OCI-M1 (cell line): ENCODE measurements at places on chromosomes 12 and 14.
A peak's percentile ranks its signal among the peaks of the same experiment; 100 is the strongest.

DNA sequence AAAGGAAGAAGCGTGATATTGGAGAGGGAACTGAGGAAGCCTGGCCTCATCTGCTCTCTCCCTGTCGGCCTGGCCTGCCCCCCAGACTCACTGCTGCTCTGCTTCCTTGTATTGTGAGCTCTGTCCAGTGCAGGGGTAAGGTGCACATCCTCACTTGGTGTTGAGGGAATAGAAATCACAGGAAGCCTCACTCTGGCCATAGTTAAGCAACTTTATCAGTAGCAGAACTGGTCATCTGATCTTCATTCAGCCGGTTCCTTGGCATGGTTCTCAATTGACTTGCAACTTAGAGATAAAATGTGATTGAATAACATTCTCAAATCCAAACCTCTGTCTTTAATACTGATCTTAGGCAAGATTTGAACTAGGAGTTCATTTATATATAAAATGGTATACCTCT lies 11.5 kb upstream of the CCDC175 start:
- DNase-seq, result no peak

GRCh38 chr12:86950444-86950843 lies 694.3 kb upstream of the MGAT4C start:
- DNase-seq, result no peak

DNA sequence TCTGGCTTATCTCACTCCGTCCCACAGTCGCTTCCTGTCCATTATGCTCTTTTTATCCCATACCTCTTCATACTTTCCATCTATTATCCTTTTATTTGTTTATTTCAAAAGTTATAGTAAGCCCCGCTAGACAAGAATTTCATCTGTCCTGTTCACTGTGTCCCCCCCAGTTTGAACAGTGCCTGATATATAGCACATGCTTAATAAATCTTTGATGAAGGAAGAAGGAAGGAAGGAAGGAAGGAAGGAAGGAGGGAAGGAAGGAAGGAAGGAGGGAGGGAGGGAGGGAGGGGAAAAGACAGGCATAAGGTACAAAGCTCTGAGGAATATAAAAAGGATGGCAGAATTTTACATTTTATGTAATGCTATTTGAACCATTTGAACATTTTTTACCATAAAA lies 324.7 kb downstream of the GXYLT1 start:
- no peak for DNase-seq

GRCh38 chr14:61262082-61262481 lies 19.1 kb downstream of the TMEM30B start:
- DNase-seq, result no peak

DNA sequence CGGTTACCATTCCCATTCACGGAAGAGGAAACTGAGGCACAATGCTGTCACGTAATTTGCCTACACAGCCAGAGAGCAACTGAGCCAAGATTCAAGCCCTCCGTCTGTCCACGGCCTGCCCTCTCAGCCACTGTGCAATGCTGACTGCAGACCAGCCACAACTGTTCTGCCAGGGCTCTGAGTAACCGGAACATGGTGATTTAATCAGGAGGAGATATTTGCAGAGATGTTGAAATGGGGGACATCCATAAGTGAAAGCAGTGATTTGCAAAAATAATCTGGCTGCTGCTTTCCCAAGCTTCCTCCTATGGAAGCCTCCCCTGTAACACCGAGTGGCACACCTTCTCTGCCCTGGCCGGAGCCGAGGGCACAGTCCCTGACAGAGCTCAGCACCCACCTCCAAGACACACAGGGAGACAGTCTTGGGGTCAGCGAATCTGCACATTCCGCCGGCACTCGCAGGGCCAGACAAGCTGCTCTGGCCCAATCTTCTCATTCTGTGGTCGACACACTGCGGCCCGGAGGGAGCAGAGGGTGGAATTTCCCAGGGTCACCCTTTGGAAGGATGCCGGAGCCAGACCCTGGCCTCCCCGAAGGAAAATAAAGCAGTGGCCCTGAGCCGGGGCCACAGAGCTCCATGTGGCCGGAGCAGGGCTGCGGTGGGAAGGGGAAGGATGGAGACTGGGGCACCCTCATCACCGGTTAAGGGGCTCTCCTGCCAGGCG lies 158.2 kb upstream of the DIO3 start:
- DNase-seq, result no peak

- peak; percentile 61 for DNase-seq
Measured at GRCh38 chr12:59787610-59788009, 191.8 kb downstream of the SLC16A7 start.

DNA sequence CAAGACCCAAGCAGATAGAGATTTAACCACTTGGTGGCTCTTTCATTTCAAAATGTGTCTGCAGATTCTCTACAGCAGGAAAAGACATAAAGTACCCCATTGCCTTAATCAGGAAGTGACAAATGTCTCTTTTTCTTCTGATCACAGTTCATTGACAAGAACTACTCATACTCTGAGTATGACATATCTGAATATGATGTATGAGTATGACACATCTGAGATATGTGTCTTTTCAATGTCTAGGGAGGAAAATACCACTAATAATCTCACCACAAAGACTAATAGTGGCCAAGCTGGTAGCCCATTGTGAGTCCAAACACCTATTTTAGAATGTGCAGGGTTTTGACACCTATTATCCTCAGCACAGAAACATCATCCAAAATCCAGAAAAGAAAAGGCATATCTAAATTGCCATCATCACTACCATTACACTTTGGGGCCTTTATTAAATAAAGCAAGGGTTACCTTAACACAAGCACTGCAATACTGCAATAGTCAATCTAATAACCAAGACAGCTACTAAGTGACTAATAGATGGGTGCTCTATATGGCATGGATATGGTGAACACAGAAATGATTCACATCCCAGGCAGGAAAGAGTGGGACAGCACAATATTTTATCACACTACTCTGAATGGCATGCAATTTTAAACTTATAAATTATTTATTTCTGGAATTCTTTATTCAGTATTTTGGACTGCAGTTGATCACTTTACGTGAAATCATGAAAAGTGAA lies 243.7 kb upstream of the FAR2 start:
- DNase-seq, result no peak

GRCh38 chr14:101624536-101624935 lies 63.2 kb downstream of the DIO3 start:
- DNase-seq, result no peak

DNA sequence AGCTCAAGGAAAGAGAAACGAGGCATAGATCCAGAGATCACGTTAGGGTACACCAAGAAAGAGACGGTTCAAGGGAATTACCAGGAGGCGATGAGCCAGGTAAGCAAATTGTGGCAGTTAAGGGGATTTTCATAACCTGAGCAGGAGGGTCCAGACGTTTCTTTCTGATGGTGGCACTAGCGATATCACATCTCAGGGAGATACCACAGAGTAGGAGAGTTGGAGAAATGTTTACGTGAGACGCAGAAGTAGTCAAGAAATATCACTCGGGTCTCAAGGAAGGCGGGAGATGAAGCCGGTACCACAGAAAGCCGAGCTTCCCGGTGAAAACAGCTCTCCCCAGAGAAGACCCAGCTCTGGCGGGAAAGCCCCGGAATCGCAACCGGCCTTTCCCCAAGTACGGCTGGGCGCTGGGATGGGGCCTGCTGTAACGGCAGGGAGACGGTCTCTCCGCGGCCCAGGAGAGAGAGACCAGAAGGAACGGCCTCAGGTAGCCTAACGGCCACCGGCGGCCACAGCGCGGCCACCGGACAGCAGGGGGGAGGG lies 485 bp downstream of the SENP1 start:
- DNase-seq, result peak; percentile 71

DNA sequence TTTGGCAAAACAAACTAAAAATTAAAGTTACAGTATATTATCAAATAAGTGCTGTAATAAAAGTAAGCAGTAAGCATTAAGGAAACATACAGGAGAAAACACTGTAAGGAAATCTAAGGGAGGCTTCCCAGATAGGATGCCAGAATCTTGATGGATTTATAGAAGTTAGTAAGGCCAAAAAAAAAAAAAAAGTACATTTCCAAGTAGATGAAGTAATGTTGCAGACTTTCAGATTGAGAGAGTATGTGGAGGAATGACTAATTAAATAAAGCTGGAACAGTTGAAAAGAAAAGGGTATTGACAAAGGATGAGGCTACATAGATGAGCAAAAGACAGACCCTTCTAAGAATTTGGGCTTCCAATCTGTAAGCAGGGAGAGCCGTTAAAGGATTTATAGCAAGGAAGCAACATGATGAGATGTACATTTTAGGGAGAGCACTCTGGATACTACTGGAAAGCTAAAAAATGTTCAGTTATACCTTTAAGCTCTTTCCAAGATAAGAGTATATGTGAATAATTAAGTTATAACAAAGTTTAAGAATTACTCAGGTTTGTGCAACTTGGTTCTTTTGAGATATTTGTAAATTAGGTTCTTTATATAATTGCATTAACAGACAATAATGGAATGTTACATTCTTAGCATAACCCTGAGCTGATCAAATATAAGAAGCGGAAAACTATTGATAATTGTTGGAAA lies 87.5 kb upstream of the MON2 start:
- no peak for DNase-seq

DNA sequence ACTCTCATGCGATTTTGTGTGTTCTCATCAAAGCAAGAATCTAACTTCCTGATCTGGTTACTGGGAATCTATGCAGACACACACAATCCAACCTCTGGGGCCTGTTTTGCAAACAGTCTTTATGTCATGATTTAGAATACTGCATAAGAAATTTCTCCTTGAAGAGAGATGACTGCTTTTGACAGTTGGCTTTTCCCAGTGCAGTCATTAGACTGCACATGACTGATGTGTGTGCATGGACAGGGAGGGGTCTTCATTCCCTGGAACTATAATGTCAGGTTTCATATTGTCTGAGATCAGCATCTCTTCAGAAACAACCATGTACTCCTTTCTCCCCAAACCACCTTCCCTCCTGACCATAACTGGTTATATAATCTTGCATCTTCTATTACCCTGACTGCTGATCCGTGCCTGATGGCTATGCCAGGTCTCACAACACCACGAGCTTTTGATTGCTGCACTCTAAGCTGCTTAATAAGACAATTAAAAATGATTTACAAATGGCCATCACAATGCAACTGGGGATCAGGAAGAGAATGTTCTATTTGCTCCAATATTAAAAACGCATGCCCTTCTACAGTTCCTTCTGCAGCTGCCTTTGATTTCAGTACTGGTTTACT lies 995.4 kb downstream of the NRXN3 start:
- DNase-seq, result no peak

DNA sequence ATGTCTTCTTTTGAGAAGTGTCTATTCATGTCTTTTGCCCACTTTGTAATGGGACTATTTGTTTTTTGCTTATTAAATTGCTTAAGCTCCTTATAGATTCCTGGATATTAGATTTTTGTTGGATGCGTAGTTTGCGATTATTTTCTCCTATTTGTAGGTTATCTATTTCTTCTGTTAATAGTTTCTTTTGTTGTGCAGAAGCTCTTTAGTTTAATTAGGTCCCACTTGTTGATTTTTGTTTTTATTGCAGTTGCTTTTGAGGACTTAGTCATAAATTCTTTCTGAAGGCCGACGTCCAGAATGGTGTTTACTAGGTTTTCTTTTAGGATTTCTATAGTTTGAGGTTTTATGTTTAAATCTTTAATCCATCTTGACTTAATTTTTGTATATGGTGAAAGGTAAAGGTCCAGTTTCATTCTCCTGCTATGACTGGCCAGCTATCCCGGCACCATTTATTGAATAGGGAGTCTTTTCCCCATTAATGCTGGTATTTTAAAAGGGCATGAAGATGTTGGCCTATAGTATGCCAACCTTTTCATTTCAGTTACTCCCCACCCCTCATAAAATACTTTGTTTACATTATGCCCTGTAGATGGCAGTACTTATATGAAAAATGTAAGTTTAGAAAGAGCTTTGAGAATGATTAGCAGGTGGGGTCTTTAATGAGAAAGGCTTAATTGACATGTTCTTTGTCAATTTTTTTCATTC lies 62.9 kb upstream of the PSMA6 start:
- DNase-seq, result peak; percentile 40

- DNase-seq, result peak; percentile 46
Measured at GRCh38 chr12:124727922-124728321, 135.7 kb downstream of the SCARB1 start.

GRCh38 chr12:85029456-85029855 lies 6.6 kb downstream of the TSPAN19 start:
- DNase-seq, result peak; percentile 61

DNA sequence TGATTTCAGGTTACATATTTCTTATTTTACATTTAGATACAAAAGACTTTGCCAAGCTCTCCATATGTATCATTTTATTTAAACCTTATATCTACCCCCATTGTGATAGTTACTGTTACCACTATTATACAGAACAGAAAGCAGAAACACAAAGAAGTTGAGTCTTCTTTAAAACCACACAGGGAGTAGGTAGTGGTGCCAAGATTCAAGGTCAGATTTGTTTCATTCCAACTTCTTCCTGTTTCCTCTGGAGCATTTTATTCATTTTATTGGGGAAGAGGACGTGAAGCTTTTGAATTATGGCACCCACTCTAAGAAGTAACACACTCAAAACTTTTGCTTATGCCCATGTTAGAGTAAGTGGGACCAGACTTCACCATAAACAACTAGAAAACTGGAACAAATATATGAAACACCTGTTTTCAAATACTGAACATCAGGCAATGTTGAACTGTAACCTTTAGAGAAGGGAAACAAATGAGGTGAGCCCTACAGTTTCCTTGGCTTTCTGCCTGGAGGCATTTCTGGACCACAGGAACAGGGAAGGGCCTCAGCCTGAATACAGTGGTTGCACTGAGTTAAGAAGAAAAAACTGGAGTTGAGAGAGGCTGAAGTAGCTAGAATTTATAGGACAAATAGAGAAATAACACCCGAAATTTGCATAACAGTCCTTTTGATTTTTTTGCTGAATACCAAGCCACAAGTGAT lies 160.4 kb upstream of the SSTR1 start:
- DNase-seq, result no peak

DNA sequence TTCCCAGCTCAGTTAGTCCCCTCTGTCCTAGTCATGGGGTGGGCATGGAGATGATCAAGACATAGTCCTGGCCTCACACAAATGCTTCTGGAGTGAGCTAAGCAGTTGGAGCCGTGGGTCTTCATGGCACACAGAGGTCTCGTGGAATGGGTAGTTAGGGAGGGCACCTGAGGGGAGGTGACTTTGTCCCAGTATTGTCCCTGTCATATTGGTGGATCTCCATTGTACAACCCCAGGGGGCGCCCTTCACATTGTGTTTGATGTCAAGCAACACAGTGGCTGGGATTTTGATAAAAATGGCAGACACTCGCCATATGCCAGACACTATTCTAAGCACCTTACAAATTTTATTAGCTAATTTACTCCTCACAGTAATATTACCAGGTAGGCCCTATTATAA lies 175.4 kb upstream of the LHX5 start:
- DNase-seq, result peak; percentile 65

DNA sequence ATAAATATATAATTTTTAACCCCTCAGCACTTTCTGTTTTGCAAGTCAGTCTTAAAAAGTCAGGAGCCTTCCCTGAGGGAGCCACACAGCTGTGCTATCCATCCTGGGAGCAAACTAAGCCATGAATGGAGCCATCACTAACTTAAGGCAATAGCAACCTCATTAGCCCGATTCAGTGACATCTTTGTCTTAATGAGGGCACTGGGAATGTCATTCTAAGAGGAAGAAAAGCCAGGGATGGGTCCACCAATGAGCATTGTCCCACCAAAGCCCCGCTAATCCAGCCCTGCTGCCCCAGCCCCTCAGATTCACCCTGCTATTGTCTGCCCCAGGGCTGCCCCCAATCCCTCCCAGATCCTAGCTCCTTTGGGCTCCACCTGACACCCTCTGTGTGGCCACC lies 19.5 kb downstream of the GSC start:
- no peak for DNase-seq

- DNase-seq, result no peak
Measured at GRCh38 chr12:106015646-106016045, 123.1 kb downstream of the NUAK1 start.
